Activated CD4-positive, alpha-beta memory T cell treated with anti-CD3 and anti-CD28 coated beads for 36 hours (primary cell): ENCODE measurements at places on chromosomes 13 and 19. TPM values are rescaled to one million over a fixed set of nuclear protein-coding genes. Genes with fewer than 3 reads are reported as not detected.
A peak's percentile ranks its signal among the peaks of the same experiment; 100 is the strongest.

DNA sequence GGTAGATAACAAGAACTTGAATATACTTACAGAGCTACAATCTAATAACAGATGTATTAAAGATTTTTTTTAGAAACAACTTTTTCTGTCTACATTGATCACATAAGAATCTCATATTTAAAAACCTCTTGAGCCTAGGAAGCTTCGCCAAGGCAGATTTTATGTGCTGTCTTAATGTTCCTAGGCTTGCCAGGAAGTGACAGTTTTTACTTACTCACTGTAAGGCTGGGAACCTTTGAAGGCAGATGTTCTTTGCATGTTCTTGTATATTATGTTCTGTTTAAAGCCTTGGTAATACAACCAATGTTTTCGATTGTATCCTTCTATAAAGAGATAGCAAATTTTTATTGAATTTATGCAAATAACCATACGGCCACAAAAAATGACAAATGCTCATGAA lies 492.7 kb downstream of the GPC5 start:
- DNase-seq, result no peak

DNA sequence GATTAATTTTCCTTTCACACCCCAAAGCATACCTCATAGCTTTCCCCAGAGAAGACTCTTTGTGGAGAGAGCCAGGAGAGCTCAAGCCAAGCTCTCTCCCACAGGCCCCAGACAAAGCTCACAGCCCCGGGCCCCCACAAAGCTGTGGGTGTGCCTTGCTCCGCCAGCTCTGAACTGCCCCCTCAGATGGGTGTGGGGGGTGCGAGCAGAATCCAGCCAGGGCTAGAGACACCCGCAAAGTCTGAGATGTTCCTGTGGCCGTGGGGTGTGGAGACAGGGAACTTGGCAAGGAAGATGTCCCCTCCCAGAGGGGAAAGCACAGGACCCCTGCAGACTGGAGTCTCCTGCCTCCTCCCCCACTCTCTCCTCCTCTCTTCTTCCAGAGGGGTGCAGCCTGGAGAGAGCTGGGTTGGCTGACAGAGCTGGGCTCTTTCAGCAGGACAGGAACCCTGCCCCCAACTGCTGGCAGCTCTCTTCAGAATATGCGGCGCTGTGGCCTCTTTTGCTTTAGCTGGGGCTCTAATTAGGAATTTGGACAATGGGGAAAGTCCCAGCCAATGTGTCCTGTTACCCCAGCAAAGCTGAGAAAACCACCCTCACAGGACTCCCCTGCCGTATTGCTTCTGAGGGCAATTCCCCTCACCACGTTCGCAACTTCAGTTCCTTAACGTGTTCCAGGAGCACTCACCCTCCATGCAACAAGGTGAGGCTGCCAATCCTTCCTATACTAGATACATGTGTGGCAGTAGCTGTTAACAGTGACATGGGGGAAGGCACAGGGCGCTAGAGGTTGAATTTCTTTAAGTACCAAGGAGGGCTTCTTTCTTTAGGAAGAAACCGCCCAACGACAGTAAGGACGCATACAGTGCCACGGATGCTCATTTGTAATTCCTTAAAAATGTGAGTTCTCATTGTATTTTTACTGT lies 170.0 kb downstream of the COL4A1 start:
- no peak for DNase-seq

- DNase-seq, result peak; percentile 32
These were observed 566 bp upstream of the CCDC97 start for GRCh38 chr19:41309180-41310032.

The CPAMD8 gene
- 0.88 TPM for total RNA-seq

The KRTDAP gene
- not detected for total RNA-seq

DNA sequence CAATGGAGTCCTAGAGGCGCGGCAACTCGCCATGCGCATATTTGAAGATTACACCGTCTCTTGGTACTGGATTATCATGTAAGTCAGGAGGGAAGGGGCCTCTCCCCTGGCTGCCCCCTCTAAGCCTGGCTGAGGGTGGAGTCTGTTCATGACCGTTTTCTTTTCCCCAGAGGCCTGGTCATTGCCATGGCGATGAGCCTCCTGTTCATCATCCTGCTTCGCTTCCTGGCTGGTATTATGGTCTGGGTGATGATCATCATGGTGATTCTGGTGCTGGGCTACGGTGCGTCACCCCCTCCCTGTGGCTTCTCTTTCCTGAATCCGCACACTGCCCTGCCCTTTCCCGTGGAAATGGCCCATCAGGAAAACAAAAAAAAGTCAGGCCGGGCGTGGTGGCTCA lies 6.5 kb downstream of the SLC44A2 start:
- DNase-seq, result no peak

- DNase-seq, result no peak
These were observed 408.0 kb downstream of the DIAPH3 start for GRCh38 chr13:59755632-59756290.

GRCh38 chr13:19618977-19619376 lies 14.5 kb upstream of the MPHOSPH8 start:
- no peak for DNase-seq

DNA sequence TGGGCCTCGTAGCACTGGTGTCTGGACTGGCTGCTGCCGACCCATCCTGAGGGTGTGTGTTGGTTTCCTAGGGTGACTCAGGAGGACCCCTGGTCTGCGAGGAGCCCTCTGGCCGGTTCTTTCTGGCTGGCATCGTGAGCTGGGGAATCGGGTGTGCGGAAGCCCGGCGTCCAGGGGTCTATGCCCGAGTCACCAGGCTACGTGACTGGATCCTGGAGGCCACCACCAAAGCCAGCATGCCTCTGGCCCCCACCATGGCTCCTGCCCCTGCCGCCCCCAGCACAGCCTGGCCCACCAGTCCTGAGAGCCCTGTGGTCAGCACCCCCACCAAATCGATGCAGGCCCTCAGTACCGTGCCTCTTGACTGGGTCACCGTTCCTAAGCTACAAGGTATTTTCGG lies 13.8 kb downstream of the TIMM13 start:
- no peak for DNase-seq

- no peak for DNase-seq
These were observed 821.9 kb downstream of the DACH1 start for GRCh38 chr13:71045101-71045500.

DNA sequence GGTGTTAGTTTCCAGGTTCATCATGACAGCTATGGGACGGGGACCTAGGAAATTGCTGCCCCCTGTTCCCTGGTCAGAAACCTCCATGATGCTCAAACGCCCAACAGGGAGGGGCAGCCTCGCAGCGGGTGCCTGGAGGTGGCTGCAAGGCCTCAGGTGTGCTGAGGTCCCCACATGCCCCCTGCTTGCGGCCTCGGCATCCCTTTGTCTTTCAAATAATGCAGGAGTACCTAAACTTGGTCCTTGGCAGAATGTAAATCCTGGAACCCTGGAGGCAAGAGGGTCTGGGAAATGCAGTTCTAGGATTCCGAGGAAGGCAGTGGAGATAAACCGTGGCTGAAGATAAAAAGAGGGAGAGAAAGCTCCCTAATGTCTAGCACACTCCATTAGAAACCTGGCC lies 52.4 kb downstream of the SKA3 start:
- no peak for DNase-seq

The ZNF681 gene
- 3.9 TPM for total RNA-seq

- DNase-seq, result no peak
These were observed 12.3 kb downstream of the TPT1 start for GRCh38 chr13:45328661-45329111.
